Fibroblast of skin of back (primary cell): ENCODE measurements at places on chromosomes 16 and 17.

GRCh38 chr16:29662729-29663015, 375 bp upstream of the SPN start:
- DNase-seq, result no peak

DNA sequence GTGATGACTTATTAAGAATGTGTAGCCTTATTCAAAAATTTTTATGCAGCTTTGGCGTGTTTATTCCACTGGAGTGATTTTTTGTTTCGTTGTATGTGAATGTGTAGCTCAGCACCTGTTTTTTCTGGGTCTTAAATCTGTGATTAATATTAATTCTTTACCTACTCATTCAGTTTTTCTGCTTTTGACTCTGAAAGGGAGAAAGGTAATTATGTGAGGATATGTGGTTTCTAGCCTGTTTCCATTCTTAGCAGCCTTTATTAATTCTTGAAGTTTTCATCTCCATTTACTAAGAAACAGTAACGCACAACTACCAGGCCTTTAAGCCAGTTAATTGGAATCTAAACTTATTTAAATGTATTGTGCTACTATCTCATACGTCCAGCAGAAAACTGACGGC, 7.0 kb downstream of the HEATR3 start:
- no peak for DNase-seq

DNA sequence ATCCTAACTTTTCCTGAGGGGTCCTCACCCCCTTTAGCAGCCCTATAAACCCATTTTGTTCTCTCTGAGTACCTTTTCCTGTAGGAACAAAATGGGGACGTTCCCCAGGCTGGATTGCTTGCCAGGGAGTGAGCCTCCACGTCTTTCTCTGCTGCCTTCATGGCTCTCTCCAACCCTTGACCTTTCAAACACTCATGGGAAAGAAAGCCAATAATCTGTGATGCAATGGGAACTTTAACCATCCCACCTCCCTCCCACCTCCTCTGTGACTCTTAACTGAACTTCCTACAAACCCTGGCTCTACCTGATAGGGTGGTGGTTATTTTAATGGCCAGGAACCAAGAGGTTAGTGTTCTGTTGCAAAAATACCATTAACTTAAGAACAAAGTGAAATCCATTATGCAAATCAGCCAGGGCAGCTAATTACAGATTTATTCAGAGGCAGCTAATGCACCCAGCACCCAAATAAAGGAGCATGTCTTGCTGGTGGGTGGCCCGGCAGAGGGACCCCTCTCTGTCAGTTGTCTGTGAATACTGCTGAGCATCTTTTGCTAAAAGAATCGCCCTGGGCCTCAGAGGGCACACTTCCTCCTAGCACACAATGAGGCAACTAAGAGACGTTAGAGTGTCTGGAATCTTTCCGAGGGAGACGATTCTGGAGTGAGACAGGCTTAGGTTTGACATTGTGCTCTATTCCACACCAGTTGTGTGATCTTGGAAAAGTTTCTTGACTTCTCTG, 3.0 kb downstream of the PIPOX start:
- DNase-seq, result no peak

DNA sequence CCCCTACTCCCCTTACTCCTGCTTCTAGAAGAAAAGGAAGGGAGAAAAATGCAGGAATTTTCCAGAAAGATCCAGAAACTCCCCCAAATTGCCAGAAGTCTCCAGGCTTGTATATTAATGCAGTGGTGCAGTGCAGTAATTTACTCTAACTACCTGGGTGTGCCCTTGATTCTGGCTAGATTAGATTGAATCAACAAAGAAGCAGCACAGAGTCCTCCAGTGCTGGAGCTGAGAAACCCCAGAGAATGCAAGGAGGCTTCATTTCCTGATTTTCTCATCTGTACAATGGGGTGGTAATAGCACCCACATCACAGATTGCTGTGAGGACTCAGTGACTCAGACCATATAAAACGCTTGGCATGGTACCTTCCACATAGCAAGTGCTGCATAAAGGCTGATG, 247.3 kb upstream of the RPL38 start:
- no peak for DNase-seq

- peak; percentile 97 for DNase-seq
Measured at GRCh38 chr17:6753006-6753445, 2.8 kb upstream of the XAF1 start.

GRCh38 chr16:85856585-85856984, 42.4 kb upstream of the IRF8 start:
- no peak for DNase-seq

DNA sequence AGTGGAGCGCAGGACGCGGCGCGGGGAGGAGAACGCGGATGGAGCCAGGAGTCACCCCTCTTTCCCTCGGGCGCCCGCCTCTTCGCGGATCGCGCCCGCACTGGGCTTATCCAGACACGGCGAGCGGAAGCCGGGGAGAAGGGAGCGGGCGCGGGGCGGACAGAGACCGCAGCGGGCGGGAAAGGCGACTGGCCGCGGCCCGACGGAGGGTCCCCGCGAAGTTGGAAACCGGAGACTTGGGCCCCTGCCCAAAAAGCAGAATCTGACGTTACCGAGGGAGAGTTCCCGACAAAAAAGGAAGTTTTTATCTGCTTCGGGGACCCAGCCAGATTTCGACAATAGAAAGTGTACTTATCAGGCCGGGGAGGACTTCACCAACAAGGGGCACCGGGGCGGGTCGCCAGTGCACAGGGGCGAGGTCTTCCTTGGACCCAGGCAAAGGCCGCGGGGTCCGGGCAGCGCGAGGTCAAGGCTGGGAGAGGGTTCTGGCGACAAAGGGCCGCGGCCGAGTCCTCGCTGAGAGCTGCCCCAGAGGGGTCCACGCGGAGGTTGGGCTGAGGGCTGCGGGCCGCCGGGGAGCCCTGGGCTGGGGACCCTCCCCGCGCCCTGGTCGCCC, 519 bp downstream of the ST6GALNAC2 start:
- DNase-seq, result peak; percentile 7

- no peak for DNase-seq
Measured at GRCh38 chr17:8499171-8499570, 63.5 kb downstream of the NDEL1 start.

- DNase-seq, result peak; percentile 41
Measured at GRCh38 chr16:86519649-86520316, 9.5 kb downstream of the FOXF1 start.

DNA sequence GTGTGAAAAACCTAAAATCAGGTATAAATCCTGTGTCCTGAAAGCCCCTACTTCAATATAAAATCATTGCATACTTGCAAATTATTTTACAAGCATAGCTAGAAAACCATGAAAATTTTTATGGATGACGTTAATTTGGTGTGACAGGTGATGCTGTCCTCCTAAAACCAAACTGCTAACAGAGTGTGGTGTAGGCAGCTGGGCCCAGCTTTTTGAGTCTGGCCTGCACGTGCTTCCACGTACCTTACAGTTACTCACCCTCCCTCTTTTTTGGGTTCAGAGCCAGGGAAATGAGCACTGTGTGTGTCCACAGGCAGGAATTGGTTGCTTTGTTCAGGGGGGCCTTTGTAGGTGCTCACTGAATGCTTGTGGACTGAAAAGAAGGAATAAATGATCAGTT, 36.4 kb downstream of the CLEC16A start:
- no peak for DNase-seq

GRCh38 chr16:58488531-58488930, 11.4 kb upstream of the NDRG4 start:
- no peak for DNase-seq

DNA sequence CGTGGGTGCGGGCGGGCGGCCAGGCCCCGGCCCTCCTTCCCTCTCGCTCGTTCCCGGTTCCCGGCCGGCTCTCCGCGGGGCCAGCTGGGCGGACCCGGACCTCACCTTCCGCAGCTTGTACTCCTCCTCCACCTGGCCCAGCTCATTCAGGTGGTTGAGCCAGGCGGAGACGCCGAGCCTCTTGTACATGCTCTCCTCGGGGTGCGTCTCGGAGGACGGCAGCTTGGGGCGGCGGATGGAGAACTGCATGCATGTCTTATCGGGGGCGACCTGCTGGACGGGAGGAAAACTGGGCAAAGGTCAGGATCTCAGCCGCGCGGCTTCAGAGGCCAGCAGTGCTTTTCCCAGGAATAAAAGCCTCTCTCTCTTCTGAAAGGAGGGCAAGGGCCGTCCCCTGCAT, 85.4 kb downstream of the TBC1D16 start:
- DNase-seq, result no peak

GRCh38 chr17:62125307-62125706, 60.2 kb upstream of the MED13 start:
- no peak for DNase-seq

GRCh38 chr17:48592577-48592976, 1.0 kb downstream of the HOXB5 start:
- no peak for DNase-seq
